ENCODE measurements at places on chromosomes 2 and 18.
A peak's percentile ranks its signal among the peaks of the same experiment; 100 is the strongest.

DNA sequence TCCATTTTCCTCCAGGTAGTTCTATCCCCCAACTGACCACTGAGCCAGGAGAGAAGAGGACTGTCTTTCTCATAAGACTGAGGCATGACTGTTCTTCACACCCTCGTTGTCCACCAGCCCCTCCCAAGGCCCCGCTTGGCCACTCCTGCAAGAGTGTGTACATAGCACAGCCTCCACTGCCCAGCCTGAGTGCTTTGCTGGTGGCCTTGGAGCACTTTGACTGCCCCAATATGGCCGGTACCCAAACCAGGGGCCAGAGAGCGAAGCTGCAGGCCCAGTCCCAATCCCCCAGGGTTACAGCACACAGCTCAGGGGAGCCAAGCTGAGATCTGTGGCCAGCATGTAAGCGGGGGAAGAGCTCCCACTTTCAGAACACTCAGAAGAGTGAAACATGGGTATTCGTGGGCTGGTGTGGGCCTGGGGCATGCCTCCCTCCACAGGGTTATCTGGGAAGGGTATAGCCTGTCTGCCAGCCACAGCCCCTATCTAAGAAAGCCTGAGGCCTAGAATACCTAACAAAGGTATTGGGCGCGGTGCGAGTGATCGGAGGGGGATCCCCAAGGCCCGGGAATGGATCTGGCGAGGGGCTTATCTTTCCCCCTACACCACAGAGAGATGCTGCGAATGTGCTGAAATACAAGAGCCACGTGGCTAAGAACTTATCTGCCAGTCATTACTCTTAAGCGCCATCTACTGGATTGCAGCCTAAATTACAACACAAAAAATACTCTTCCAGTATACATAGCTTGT is 163.8 kb downstream of the WDPCP start:
- peak; percentile 20 for DNase-seq

- no peak for DNase-seq
These were observed 29.2 kb upstream of the PPP4R1 start for GRCh38 chr18:9643549-9643948.

GRCh38 chr2:216992056-216992675 is 132.3 kb upstream of the TNP1 start:
- DNase-seq: no peak

- DNase-seq: peak; percentile 11
These were observed 175.8 kb downstream of the IRS1 start for GRCh38 chr2:226623587-226624368.

- no peak for DNase-seq
These were observed 20.8 kb upstream of the PDK1 start for GRCh38 chr2:172535119-172535518.

- DNase-seq: no peak
These were observed 116.8 kb upstream of the PKDCC start for GRCh38 chr2:41930807-41931566.

DNA sequence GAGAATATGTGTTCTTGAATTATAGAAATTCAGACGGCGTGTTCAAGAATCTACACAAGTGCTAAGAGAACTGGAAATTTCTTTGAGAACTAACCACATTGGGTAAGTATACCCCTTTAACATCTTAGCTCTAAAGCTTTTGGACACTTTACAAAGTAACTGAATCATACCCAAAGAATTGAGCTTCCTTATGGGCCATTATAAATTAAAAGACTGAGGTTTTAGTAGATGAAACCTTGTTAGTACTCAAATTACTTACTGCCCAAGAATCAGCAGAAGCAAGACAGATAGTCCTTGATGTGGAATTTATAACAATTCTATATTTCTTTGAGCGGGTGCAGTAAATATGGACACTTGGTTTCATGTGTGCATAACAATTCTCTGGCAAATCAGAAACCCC is 168.3 kb downstream of the PRPF40A start:
- DNase-seq: no peak

All from upper lobe of left lung (tissue), 6 donors.